Mesangial cell (primary cell): ENCODE measurements at places on chromosomes 13 and 19. TPM values are rescaled to one million over a fixed set of nuclear protein-coding genes. Genes with fewer than 3 reads are reported as not detected.

Gene ZNF583
- total RNA-seq: 3.9 and 4.2 TPM in 2 replicates

Gene OR7E24
- not detected in 2 replicates for total RNA-seq

Gene ZNF253
- total RNA-seq: 3.2 and 3.9 TPM in 2 replicates

Gene ANGPTL8
- not detected in 2 replicates for total RNA-seq

Gene DACH1
- total RNA-seq: 1.5 TPM in 1 of 2 replicates, not detected in the other

Gene DNAJC15
- total RNA-seq: 11.9 and 16.4 TPM in 2 replicates

Gene RANBP3
- total RNA-seq: 46.4 and 68.4 TPM in 2 replicates

Gene KIR2DL1
- not detected in 2 replicates for total RNA-seq

Gene RGL3
- total RNA-seq: 0.16 and 1.0 TPM in 2 replicates

Gene STK11
- total RNA-seq: 84.1 and 84.6 TPM in 2 replicates

Gene SULT2A1
- total RNA-seq: not detected in 2 replicates

Gene TNFSF9
- total RNA-seq: 20.9 and 28.5 TPM in 2 replicates

Gene FAM124A
- 0.25 and 0.33 TPM in 2 replicates for total RNA-seq

Gene A1BG
- 24.1 and 28.8 TPM in 2 replicates for total RNA-seq

Gene ZNF575
- 0.16 and 0.76 TPM in 2 replicates for total RNA-seq

Gene IFI30
- 22.2 TPM in 1 of 2 replicates, not detected in the other for total RNA-seq

Gene SPACA4
- not detected in 2 replicates for total RNA-seq

Gene SLC6A16
- under 0.01 and 0.13 TPM in 2 replicates for total RNA-seq

Gene IQCN
- total RNA-seq: 0.16 and 1.1 TPM in 2 replicates
